Stimulated activated CD8-positive, alpha-beta memory T cell treated with anti-CD3 and anti-CD28 coated beads, Interleukin-15, amount 100 ng/mL, for 48 hours (primary cell): ENCODE measurements at places on chromosomes 6 and 20.
A peak's percentile ranks its signal among the peaks of the same experiment; 100 is the strongest.

DNA sequence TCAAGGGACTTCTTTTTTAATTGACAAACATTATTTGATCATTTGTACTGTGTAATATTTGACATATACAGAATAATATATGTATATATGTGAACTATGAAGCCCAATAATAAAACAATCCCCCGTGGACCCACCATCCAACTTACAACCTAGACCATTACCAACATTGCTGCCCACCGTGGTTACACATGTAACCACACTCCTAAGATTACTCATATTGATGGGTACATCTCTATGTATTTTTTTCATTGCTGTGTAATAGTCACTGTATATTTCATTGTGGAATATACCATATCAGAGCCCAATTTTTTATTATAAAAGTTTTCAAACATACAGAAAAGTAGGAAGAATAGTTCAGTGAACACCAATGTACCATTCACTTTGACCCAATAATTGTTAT, 94.3 kb downstream of the RTN4IP1 start:
- no peak for DNase-seq

DNA sequence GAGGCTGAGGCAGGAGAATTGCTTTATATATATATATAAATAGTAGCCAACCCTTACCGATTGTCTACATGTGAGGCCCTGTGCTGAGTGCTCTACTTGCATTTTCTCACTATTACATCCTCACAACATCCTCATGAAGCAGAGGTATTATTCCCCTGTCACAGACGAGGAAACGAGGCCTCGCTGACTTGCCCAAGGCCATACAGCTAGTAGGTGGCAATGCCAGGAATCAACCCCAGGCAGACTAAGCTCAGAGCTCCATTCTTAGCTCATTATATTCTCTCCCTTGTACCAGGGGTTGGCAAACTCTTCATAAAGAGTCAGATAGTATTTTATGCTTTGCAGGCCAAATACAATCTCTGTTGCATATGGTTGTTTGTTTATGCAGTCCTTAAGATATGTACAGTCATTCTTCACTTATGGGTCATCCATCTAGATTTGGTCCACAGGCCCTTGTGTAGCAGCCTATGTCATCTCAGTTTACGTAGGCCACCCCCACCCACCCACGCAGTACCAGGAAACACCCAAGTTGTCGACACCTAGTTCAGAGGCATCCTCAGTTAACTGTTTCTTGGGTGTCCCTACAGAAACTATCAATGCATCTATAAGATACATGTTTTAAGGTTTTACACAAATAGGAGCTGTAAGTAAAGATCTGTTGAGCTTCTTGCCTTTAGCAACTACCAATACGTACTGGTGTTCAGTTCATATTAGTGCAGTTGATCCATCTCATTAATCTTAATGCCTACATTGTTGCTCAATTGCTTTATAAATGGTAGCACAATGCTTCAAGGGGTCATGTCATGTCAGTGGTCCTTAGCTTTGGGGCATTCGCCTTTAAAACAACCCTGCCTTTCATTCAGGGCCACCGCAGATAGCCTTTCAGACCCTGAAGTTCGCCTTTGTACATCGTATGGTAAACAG, 3.0 kb downstream of the CASS4 start:
- DNase-seq: peak; percentile 71

- DNase-seq: no peak
Measured at GRCh38 chr20:1326031-1326930, 2.7 kb downstream of the SDCBP2 start.

DNA sequence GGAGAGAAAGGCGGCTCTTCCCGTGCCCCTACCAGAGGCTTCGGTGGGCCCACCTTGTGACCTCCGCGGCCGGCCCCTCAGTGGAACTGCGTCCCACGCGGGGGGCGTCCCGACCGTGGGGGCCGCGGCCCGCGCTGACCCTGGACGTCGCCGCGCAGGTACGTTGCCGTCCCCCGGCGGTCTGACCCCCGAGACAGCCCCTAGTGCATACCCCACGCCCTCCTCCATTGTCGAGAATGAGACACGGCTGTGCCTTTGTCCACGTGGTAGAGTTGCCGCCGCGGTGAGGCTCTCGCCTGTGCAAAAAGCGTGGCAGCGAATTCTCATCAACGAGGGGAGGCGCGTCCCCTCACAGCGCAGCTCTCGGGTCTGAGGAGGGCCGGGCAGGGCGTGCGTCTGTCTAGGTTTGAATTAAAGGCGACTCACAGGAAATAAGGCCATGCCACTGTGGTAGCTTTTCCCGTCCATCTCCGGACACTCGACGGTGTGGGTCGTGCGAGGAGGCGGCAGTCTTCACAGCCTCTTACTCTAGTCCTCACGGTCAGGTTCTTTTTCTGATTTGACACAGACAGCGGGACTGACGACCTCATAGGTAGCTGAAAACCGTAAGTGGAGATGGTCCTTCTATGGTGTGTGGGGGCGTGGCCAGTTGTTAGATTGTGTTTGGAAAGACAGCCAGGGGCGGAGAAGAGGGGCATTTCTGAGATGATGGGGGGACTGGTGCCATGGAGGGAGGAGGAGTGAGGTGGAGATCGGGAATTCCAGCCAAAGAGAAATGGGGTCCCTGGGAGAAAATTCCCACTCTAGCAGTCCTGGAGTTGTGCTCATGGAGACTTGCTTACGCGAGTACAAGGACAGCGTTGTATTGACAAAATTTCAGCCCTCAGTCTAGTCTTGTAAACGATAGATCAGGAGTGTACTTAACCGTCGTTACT, 580 bp downstream of the NXT1 start:
- DNase-seq: peak; percentile 38

- no peak for DNase-seq
Measured at GRCh38 chr6:103675807-103676406, 1183.8 kb downstream of the HACE1 start.

GRCh38 chr20:30601974-30602373, 655.5 kb upstream of the DEFB115 start:
- DNase-seq: no peak

GRCh38 chr6:91477688-91478087, 890.8 kb upstream of the MAP3K7 start:
- DNase-seq: no peak

DNA sequence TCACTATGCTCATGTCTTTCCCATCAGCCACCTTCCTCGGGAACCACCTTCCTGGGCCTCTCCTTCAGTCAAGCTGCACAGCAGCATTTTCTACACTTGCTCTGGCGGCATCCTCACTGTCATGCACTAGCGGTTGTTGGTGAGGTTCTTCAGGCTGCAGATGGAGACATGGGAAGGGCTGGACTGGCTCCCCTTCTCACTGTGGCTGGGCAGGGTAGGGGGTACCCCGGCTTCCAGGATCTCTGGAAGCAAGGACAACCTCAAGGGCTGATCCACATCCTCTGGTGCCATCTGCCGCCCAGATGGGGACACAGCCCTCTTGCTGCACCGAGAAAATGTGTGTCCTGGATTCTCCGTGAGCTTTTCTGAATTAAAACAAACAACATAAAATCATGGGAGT, 180.1 kb upstream of the RNF24 start:
- DNase-seq: no peak

DNA sequence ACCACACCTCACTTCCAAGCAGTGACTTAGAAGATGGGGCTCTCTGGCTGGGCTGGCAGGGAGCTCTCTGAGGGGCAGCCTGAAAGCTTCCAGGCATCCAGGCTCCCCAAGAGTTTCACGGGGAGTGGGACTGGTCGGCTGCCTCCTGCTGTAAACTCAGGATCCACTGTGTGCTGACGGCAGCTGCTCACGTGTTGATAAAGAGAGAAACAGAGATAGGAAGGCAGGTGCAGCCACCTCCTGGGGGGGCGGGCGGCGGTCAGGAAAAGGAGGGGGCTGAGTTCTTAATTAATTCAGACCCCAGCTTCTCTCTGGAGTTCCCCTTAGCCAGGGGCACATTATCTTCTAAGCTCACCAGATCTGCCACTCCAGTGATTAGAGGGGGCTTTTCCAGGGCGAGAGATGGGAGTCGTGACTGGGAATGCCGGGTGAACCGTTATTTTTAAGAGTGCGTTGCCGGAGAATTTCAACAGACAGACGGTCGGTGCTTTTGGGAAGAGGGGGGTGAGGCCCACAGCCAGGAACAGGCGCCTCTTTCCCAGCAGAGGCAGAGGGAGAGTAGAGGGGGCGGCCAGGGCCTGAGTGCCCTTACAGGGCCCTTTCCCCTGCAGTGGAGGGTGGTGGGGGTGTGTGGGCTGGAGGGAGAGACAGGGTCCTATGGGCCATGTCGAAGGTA, 70.9 kb downstream of the CD40 start:
- no peak for DNase-seq

- DNase-seq: no peak
Measured at GRCh38 chr6:11493974-11494373, 43.6 kb upstream of the TMEM170B start.

- DNase-seq: no peak
Measured at GRCh38 chr6:163634211-163635171, 220.0 kb downstream of the QKI start.

DNA sequence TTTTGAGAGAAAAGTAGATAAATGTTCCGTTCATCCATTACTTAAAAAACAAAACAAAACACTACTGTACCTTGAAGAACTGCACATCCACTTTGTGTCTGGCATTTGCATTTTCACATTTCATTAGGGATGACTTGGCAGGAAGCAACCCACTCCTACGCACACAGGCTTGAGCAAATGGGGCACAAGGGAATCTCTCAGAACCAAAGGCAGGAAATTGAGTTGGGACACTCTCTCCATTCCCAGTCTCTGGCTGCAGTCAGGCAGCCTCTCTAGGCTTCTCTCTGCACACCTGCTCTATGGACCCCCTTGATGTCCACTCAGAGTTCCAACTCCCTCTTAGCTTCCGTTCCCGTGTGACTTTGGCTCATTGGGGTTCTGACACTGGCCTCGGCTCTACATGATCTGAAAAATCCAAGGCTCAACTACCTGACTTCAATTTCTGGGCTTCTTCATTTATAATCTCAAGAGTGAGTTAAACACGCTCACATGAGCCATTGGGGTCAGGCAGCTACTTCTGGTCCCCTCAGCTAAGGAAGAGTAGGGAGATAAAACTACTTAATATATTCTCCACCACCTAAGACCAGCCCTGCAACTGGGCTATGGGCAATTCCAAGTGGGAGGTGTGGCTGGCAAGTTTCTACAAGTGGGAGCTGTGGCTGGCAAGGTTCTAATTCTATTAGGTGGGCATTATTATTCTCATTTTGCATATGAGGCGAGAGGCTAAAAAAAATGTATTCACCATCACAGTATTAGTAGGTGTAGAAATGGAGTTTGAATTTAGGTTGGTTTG, 251.9 kb downstream of the SOD2 start:
- no peak for DNase-seq

DNA sequence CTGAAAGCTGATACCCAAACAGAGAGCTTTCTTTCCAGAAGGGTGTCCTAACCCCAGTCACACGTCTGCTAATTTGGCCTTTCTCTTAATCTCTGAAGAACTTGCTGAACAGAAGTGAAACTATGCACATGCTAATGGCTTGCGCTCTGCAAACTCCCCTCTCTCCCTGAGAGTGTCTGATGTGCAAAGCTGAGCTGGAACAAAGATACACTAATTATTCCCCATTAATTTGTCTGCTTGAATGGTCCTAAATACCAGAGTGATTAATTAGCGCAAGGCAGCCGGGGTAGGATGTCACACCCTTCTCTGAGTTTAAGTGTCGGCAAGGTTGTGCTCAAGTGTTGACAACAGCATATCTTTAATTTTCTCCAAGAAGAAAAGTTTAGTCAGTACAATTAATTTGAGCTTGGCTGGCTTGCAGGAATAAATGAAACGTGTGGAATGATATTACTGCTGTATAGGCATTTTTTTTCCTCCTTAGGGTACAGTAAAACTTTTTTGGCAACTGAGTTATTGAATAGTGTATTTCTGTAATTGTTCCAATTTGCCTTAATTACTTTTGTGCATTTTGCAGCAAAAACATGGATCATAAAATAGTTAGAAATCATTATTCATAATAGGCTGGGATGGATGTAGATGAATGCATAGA, 715.9 kb upstream of the POU3F2 start:
- DNase-seq: no peak

DNA sequence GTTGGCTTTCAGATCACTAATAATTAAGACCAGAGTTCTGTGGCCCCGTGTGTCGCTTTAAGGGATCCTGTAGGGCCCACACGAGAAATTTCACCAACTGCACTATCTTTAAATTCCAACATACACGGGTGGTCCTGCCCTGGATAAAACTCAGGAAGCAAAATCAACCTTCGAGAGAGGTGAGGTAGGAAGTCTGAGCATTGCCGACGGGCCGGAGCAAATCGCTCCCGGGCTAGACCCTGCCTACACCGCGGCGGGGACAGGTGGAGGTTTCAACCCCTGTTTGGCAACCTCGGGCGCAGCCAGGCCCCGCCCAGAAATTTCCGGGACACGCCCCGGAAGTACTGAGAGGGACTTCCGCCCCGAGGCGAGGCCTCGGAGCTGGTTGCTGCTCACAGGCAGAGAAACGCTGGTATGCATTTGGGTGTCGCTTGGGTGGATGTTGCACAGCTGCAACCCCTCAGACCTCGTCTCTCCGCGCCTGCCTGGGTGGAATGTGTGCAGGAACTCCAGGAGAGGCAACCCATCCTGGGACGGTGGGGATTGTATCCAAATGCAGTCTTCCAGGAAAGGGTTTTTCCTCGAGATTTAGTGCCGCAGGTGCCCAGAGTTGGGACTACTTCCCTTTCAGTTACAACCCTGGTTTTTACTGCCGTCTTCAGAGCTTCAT, 19.9 kb downstream of the ZKSCAN8 start:
- peak; percentile 79 for DNase-seq

GRCh38 chr20:43558412-43559146, at the start of gene SGK2:
SGK2 (plus strand) TSS chr20:43559027; CDS start chr20:43566496, 7,469 bp downstream.
- DNase-seq: no peak

DNA sequence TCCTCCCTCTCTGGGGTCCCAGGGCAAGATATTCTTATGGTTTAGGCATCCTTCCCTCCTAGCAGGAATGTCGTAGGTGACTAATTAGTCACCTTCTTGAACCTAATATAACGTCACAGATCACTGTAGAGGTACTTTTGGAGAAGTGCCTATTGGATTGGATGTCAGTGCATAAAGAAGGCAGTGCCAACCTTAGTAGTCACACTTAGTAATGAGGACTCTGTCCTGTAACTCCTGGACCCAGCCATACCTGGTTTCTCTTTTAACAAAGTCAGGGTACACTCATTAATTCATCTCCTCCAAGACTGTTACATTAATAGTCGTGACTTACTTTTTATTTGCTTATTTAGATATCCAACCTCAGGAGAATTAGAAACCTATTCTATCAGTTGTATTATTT, 20.0 kb downstream of the VTA1 start:
- no peak for DNase-seq

- no peak for DNase-seq
Measured at GRCh38 chr6:168015009-168015408, 17.5 kb downstream of the KIF25 start.

GRCh38 chr6:115945306-115945705, 115.4 kb downstream of the FRK start:
- DNase-seq: no peak

GRCh38 chr6:121759370-121759769, 323.9 kb downstream of the GJA1 start:
- no peak for DNase-seq

- no peak for DNase-seq
Measured at GRCh38 chr20:59987135-59987534, 28.9 kb downstream of the CDH26 start.

DNA sequence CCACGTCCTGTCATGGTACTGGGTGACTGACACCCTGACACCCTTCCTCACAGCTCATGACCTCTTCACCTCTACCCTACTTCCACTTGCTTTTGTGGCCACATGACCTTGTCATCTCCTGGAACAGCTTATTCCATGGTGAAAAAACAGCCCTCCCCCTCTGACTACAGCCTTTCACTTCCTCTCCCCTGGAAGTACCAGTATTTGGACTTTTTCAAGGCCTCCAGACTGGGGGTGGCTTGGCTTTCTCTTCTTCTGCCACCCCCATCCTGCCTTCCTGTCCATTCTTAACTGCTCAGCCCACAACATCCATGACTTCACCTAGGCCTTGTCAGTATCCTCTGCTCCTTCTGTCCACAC, 168.4 kb downstream of the CARMIL1 start:
- DNase-seq: no peak
